Stimulated activated CD4-positive, alpha-beta T cell treated with anti-CD3 and anti-CD28 coated beads, Interleukin-15, amount 100 ng/mL, for 1 hour (primary cell): ENCODE measurements at places on chromosomes 2 and 18.

DNA sequence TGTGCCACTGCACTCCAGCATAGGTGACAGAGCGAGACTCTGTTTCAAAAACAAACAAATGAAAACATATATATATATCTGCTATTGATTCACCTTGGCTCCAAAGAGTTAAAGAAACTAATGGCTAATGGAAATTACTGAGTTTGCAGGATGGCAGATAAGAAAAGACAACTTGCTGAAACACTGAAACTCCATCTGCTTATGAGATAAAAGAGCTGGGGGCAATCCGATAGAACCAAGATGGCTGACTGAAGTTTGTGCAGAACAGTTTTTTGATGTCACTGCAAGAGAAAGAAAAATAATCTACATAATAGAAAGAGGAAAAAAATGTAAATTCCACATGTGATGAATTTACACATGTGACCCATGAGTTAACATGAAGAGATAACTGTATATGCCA, 88.2 kb downstream of the LRATD1 start:
- DNase-seq, result no peak

- DNase-seq, result no peak
Measured at GRCh38 chr2:207112383-207112782, 53.4 kb downstream of the KLF7 start.

GRCh38 chr2:226017107-226017506, 617.6 kb downstream of the NYAP2 start:
- DNase-seq, result no peak

- no peak for DNase-seq
Measured at GRCh38 chr2:184532551-184532950, 65.8 kb upstream of the ZNF804A start.

GRCh38 chr18:28514699-28515098, 337.8 kb upstream of the CDH2 start:
- no peak for DNase-seq
